ENCODE measurements at places on chromosomes 13 and 19.
A peak's percentile ranks its signal among the peaks of the same experiment; 100 is the strongest.

DNA sequence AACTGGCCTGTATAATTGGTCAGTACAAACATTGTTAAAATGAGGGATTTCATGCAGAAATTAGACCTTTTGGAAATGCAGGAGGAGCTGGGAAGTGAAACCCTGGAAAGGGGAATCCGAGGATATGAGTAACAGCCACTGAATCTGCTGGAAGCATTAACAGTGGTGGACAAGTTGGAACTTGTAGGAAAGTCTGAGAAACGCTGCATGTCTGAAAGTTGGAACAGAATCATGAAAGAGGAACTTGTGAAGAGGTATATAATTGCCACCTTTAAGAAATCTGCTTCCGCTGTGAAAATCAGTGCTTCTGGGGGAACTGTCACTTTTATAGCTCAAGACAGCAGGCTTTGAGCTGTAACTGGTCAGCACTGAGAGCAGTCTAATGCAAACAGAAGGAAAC is 716.5 kb upstream of the PRR20A start:
- DNase-seq, result no peak

DNA sequence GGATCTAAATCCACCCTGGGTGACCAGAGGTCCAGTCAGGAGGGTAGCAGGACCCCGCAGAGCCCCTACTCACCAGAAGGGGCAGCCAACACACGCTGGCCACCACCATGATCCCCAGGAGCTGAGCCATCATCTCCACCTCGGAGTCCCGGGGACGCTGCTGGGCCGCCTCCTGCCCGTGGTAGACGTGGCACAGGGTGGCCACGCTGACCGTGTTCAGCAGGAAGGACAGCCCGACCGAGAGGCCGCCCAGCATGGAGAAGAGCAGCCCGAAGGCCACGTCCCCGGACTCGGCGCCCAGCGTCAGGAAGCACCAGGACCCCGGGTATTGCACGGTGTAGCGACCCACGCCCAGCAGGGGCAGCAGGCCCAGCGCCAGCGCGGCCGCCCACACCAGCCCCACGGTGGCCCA is 6.9 kb downstream of the TBXA2R start:
- no peak for DNase-seq

DNA sequence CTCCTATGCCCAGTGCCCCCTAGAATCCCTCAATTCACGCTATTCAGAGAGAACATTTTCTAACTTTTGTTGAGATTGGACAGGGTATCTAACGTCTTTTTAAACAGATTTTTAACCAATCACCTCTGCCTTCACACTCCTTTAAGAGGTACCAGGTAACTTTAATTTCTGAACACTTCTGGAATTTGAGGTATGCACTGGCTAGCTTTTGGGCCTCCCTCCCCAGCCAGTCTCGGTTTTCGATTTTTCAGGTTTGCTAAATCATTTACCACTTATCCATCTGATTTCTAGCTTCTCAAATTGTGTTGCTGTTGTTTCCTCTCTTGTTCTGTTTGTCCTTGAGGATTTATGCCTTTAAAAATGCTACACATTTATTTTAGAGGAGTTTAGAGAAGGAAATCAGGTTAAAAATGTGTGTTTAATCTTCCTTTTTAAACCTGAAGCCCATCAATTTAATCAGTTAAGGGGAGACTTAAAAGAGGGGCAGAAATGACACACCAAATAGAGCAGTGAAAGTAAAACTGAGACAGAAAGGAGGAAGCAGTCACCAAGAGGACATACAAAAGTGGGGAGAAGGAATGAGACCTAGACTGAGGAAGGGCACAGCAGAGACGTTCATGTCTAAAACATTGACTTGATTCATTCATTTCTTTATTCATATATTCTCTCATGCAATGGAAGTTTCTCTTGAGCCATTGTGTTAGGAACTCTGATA is 139.6 kb upstream of the HTR2A start:
- DNase-seq, result no peak

GRCh38 chr13:110266983-110267382 is 40.0 kb downstream of the COL4A1 start:
- DNase-seq, result no peak

DNA sequence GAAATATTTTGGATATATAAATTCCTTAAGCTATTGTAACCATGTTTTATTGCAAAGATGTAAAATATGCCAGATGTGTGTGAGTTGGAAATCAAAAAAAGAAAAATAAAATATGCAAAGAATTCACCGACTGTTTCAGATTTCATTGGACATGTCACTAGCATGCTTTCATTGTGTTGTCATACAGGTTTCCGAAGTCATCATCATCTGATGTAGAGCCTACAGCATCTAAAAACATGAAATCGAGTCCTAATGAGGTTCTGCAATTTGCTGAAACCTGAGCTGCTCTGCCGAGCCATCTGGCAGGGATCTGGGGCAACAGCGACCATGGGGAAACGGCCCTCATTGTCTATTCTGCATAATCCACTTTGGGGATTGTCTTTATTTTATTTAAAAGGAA is 196.1 kb upstream of the MAB21L1 start:
- no peak for DNase-seq

DNA sequence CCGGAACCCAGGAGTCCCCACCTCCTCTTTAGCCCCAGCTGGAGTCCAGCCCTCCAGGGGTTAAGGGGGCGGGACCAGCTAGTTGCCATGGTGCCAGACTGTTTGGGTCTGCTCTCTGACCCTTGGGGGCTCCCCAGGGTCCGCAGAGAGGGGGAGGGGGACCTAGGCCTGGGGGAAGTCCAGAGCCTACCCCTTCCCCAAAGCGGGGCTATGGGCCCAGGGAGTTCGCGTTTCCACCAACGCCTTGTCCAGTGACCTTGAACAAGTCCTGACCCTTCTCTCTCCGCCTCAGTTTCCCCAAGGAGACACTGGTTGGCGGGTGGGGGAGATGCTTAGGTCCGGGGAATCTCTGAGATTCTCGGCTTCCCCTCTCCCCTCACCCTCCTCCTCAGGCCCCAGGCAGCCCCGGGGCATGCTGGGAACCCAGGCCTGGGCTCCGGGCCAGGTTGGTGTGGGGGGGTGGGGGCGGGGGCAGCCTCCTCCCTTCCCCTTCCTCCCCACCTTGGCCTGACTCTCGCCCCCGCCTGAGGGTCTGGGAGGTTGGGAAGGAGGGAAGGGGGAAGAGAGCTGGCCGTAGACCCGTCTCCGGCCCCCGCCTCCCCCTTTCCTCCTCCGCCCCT is 2.6 kb upstream of the SPACA6 start:
- DNase-seq, result peak; percentile 70

GRCh38 chr13:25657157-25657556 is 285.4 kb downstream of the ATP8A2 start:
- DNase-seq, result no peak

All from activated naive CD8-positive, alpha-beta T cell treated with anti-CD3 and anti-CD28 coated beads for 36 hours (primary cell).